ENCODE measurements at places on chromosomes 1 and 21.

DNA sequence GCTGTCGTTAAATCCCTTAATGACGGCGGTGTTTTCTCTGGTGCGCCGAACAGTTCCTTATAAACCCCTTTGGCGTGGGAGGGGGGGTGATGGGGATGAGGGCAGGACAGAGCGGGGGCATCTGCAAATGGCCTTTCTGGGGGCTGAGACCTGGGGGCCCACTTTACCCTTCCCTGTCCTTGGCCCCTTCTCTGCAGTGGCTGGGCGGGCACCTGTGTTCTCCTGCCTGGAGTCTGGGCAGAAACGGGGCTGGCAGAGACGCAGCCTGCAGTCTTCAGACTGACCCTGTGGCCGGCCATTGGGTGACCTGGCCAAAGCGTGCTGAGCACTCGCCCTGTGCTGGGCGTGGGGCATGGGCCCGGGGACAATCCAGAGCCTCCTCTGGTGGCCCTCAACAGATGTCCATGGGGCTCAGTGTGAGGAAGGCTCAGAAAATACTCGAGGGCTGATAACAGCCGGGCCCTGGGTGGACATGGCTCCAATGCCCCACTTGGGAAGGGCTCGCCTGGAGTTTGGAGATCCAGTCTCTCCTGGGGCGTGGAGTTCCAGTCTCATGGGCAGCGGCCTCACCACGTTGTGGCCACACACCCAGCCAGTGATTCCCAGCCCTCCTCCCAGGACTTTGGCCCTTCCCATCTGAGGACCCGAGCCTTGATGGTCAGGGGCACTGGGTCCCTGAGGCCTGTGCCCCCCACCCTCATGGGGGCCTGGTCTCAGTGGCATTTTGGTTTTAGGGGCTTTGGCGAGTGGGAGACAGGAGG, 50.8 kb upstream of the ACTRT2 start:
- DNase-seq, result no peak

DNA sequence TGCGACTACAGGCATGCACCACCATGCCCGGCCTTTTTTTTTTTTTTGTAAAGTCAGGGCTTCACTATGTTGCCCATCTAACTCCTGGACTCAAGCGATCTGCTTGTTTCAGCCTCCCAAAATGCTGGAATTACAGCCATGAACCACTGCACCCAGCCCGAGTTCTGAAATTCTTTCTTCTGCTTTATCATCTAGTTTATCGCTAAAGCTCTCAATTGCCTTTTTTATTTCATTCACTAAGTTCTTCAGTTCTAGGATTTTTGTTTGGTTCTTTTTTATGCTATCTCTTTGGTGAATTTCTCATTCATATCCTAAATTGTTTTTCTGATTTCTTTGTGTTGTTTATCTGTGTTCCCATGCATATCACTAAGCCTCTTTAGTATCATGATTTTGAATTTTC, 27.0 kb downstream of the KIAA0319L start:
- no peak for DNase-seq

DNA sequence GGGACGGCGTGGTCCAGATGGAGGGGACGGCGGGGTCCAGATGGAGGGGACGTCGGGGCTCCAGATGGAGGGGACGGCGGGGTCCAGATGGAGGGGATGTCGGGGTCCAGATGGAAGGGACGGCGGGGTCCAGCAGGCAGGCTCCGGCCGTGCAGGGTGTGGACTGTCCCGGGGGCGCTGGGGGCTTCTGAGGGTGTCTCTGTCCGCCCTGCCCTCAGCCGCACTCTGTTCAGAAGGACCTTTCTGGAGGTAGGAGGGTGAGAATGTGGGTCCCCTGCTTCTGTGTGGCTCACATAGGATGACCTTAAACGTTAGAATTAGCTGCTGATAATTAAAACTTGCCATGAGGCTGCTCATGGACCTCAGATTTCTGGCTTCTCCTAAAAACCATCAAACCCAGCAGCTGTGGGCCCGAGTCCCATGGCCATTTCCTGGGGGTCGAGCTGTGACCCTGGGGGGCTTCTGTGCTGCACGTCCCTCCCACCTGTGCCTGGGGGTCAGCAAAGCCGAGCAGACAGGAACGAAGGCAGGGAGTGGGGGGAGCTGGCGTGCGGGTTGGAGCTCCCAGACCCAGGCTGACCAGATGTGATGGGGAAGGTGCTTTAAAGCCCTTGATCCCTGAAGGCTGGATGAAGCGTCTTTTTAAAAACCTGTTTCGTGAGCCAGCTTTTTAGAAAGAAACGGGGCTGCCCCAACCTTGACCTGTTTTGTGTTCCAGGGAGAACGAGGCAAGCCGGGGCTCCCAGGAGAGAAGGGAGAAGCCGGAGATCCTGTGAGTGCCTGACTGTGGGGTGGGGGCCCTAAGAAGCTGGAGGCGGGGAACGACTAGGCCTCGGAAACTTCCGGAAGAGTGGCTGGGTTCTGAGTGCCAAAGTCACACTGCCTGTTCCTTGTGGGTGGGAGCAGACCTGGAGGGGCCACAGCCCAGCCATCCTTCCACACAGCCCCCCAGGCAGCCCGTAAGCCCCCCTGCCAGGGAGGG, 7.1 kb downstream of the COL6A1 start:
- DNase-seq, result no peak

DNA sequence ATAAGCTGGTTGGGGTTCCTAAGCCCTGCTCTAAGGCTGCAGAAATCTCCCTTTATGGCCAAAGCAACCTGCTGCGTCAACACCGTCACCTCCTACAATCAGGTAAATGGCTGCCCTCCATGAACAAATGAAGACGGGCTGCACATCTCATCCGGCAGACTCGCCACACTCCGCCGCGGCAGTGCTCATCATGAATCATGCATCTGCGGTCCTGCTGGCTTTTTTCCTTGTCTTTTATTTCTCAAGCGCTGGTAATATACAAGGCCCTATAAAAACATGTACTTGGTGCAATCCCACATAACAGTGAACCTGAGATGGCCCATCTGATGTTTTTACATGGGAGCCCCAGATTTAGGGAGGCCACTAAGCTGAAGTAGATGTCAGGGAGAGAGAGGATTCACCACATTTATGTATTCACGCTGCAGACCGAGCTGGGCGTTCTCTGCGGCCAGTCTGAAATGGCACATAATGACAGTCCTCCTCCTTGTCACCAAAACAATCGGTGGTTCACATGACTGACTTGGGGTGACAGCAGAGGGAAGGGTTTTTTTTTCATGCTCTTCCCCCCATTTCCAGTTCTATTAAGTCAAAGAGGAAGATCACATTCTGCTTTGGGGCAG, 91.6 kb downstream of the KAZN start:
- no peak for DNase-seq

DNA sequence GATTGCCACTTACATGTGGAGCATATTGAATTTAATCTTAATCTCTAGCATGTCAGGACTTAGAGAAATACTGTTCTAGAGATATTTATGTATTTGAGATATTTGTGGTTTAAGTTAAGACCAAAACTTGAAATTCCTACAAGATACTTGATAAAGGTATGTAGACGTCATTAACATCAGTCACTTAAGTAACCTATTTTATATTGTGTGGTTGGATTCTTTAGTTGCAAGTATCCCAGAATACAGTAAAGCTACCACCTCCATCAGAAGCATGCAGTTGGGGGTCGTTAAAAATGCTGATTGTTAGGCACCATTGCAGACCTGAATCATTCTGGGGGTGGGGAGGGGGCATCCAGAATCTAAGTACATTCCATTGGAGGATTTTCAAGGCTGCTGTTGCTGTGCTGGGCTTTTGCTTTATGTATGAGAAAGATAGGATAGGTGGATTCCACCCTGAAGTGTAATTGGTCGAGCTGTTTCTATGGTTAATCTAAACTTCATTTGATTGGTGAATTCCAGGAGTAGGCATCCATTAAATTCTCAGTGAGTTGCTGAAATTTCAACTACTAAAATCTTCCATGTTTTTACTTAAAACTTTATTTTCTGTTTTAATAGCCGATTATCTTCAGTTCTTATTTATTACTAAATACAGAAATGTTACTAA, 4.0 kb downstream of the H3-3A start:
- no peak for DNase-seq

GRCh38 chr1:179753061-179753460, 10.0 kb downstream of the FAM163A start:
- DNase-seq, result no peak

DNA sequence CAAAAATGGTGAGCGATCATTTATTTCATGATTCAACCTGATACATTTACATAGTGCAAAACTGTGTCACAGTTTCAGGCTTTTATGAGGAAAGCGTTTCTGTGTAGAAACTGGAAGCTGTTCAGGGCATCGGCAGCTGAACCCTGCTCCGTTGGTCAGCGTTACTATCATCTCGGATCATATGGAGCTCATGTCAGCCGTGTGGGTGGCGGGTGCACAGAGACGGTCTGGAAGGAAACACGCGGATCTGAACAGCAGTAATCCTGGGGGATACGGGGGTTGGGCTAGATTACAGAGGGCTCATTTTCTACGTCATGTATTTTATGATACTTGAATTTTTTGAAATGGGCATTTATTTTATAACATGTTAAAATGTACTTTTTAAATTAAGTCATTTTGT, 15.1 kb downstream of the C1orf174 start:
- DNase-seq, result no peak

DNA sequence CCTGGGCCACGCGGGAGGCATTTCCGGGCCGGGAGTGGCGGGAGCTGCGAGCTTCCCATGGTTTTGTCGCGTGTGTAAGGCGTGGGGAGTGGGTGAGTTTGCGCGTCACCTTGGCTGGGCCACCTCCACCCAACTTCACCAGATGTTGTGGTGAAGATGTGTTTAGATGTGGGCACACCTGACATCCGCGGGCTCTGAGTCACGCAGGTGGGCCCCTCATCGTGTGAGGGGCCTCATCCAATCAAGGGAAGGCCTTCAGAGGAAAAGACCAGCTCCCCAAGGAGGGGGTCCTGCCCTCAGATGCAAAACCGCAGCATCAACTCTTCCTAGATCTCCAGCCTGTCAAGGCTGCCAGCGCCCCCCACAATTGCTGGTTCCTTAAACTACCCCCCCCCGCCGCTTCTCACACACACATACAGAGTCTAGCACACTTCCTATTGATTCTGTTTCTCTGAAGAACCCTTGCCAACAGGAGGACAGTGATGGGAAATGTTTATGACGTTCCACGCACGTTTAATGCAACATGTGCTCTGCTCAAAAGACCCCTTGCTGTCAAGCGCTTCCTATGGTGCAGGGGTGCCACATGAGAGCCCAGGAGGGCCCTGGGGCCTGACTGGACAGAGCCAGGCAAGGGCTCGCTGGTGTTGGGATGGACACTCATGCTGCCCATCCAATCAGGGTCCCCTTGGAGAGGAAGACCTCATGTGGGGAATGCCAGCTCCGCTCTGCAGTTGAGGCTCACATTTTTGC, 11.9 kb downstream of the ACTRT2 start:
- no peak for DNase-seq

GRCh38 chr1:217052196-217052595, 329.0 kb upstream of the ESRRG start:
- DNase-seq, result no peak

GRCh38 chr1:117561551-117561950, 44.3 kb upstream of the TENT5C start:
- no peak for DNase-seq

GRCh38 chr1:102032534-102032933, 35.8 kb upstream of the OLFM3 start:
- no peak for DNase-seq

- DNase-seq, result no peak
These were observed 4.3 kb downstream of the PAQR7 start for GRCh38 chr1:25871086-25871703.

DNA sequence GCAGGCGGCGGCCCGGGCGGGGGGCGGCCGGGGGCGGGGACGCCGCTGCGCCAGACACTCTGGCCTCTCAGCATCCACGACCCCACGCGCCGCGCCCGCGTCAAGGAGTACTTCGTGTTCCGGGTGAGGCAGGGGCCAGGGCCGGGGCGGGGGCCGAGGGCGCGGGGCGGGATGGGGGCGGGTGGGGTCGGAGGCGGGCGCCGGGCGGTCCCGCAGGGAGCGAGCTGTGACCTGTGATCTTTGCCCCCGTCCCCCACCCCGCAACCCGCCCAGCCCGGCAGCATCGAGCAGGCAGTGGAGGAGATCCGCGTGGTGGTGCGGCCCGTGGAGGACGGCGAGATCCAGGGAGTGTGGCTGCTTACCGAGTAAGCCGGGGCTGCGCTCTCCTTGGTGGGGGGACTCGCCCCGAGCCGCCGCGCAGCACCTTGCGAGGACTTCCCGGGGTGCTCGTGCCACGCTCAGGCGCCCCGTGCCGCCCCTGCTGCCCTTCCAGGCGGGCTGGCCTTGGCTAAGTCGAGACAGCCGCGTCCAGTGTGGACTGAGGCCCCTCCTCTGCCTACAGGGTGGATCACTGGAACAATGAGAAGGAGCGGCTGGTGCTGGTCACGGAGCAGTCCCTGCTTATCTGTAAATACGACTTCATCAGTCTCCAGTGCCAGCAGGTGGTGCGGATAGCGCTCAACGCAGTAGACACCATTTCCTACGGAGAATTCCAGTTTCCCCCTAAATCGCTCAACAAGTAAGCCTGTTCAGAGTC, 514 bp downstream of the TPRG1L start:
- DNase-seq, result peak; percentile 19

DNA sequence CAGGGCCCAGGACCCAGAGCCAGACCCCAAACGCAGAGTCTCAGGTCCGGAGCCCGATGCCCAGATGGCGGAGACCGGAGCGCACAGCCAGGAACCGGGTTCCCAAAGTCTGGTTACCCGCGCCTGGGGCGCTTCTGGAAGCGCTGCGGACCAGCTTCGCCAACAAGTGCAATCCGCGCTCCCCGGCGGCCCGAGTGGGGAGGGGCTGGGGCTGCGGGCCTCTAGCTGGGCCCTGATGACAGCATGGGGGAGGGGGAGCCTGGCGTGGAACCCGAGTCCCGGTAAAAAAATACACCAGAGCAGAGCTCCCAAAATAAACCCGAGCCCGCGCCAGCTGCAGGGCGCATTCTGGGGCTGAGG, 494 bp downstream of the NT5C1A start:
- no peak for DNase-seq

GRCh38 chr1:185488808-185489207, 171.8 kb upstream of the IVNS1ABP start:
- DNase-seq, result no peak

- no peak for DNase-seq
These were observed 247.1 kb downstream of the CHRM3 start for GRCh38 chr1:239633432-239633831.

GRCh38 chr1:76066394-76066793, 8.2 kb upstream of the ST6GALNAC3 start:
- no peak for DNase-seq

DNA sequence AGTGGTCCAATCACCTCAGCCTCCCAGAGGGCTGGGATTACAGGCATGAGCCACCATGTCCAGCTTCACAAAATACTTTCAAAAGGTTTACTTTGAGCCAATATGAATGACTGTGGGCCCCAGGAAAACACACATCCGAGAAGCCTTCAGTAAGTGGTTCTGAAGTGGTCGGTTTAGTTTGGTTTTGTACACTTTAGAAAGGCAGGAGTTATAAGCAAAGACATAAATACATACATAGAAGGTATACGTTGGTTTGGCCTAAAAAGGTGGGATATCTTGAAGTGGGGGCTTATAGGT, 3.2 kb upstream of the MIB2 start:
- no peak for DNase-seq

DNA sequence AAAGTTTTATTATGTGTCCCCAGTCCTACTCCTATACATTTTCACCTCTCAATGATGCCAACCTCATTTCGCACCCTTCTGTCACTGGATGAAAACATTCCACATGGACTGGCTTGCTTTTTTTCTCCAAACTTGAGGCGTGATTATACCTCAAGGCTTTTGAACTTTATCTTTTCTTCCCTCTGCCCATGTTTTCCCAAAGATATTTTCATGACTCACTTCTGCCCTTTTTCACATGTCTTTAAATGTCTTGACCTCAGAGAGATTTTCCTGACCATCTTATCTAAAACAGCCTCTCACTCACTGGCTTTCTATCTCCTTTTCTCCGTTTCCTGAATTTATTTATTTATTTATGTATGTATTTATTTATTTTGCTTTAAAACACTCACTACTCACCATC, 659.0 kb downstream of the PTPRC start:
- DNase-seq, result no peak
